Stimulated activated CD4-positive, alpha-beta T cell treated with anti-CD3 and anti-CD28 coated beads, TNF-alpha, amount 100 ng/mL, for 1 hour (primary cell): ENCODE measurements at places on chromosomes 5 and 9.

GRCh38 chr5:138504799-138505198 lies 38.2 kb downstream of the ETF1 start:
- no peak for DNase-seq

DNA sequence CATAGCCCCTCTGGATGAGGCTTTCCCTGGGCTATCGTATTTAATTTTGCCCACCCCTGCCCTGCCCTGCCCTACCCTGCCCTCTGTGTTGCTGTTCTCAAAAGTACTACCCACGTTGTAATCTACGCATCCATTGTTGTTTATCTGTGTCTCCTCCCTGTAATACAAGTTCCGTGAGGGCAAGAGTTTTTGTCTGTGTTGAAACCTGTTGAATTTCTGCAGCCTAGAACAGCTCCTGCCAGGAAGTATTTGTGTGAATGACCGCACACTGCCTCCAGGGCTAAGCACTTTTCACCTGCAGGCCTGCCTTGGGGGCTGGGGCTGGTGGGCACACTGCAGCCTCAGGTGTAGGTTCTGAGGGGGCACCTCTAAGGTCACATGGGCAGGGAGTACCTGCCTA lies 244.8 kb downstream of the HSPA4 start:
- no peak for DNase-seq

- DNase-seq = no peak
Observed at GRCh38 chr9:77938163-77938562, 93.4 kb downstream of the GNAQ start.

DNA sequence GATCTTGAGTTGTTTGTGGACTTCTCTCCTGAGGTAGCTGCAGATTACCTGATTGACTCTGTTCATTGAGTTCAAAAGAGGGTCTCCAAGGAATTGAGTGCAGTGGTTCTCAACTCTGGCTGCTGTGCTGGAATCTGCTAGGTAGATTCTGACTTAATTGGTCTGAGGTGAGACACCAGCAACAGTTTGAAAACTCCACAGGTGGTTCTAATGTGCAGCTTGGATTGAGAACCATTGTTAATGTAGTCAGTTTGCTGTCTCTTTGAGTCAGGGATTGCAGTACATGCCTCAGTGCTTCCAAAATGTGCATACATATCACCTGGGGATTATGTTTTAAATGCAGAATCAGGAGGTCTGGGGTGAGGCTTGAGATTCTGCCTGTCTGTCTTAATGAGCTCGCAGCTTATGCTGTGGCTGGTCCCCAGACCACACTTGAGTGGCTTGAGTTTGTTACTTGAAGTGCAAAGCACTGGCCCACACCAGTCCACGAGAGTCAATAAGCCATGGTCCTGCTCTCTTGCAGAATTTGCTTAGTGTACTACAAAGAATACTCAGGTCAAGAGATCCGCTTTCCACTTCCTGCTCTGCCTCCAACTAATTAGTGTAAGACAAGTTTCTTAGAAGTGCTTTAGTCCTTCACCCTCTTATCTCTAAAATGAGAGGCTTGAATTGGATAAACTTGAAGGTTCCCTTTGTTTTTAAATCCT lies 82.3 kb downstream of the ATG10 start:
- DNase-seq = no peak

- DNase-seq = no peak
Observed at GRCh38 chr9:112726428-112726827, 8.5 kb upstream of the INIP start.

DNA sequence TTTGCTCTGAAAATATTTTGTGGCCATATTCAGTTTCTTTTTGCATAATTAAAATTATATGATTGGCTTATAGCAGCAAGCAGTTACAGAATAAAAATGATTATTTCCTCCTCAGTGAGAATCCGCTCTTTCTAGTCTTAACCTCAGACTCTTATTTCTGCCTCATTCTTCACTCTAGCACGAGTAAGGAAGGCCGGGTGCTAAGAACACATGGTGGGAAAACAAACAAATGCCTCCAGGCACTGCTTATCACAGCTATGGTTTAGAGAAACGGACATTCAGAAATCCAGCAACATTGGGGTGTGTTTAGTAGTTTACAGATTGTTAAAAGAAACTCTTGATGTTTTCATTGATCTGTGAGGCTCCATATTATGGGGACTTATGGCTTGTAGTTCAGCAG lies 168.7 kb downstream of the KDM4C start:
- DNase-seq = no peak

DNA sequence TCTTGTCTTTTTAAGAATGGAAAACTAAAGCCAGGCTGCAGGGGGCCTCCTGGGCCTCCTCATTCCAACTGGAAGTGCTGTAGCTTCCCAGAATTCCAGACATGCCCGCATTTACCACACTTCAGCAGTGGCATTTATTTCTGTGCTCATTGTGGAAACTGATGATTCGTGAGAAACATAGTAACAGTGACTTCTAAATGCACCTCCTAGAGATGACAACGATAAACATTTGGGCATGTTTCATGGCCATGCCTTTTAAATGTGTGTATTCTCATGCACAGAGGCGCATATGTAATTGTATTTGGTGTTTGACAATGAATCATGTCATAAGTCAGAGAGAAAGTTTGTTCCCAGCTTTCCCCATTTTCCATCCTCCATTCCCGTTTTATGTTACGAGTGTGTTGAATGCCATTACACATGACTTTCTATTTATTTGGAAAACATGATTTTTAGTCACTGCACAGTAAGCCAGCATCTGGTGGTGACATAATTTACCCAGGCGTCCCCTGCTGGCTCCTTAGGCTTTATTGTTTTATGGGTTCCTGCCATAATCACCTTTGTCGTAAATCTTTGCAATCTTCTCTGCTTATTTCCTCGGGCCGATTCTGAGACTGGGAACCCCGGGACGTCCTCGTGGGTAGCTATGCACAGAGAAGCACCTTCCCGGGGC lies 68.8 kb upstream of the FCN2 start:
- DNase-seq = no peak

DNA sequence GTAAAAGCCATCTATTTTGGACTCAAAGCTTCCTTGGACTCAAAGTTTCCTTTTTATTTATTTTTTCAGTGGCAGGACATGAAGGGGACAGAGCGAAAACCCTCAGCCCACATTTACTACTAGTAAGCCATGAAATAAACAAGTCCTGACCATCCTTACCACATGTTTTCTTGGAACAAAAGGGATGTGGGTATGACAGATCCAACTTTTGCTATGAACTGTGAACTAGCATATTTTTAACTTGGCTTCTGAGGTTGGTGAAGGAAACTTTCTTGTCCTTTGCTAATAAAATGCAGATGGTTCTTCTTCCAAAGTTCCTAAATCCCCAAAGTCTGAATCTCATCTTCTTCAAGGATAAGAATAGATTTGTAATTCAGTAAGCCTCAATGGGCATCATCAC lies 122.7 kb upstream of the TNC start:
- no peak for DNase-seq

DNA sequence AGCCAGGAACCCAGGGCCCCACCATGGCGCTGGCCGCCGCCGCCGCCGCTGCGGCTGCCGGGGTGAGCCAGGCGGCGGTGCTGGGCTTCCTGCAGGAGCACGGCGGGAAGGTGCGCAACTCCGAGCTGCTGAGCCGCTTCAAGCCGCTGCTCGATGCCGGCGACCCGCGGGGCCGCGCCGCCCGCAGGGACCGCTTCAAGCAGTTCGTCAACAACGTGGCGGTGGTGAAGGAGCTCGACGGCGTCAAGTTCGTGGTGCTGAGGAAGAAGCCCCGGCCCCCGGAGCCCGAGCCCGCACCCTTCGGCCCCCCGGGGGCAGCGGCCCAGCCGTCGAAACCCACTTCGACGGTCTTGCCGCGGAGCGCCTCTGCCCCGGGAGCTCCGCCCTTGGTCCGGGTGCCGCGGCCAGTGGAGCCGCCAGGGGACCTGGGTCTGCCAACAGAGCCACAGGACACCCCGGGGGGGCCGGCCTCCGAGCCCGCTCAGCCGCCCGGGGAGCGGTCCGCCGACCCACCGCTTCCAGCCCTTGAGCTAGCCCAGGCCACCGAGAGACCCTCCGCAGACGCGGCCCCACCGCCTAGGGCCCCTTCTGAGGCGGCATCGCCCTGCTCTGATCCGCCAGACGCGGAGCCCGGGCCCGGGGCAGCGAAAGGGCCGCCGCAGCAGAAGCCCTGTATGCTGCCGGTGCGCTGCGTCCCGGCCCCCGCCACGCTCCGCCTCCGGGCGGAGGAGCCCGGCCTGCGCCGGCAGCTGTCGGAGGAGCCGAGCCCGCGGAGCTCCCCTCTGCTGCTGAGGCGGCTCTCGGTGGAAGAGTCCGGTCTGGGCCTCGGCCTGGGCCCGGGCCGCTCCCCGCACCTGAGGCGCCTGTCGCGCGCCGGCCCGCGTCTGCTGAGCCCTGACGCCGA lies 749 bp downstream of the SOWAHA start:
- no peak for DNase-seq

- no peak for DNase-seq
Observed at GRCh38 chr5:81755320-81755719, 4.4 kb upstream of the SSBP2 start.

- DNase-seq = no peak
Observed at GRCh38 chr9:98971168-98971914, 27.6 kb downstream of the COL15A1 start.

GRCh38 chr5:44674461-44674860 lies 134.3 kb upstream of the MRPS30 start:
- DNase-seq = no peak

- no peak for DNase-seq
Observed at GRCh38 chr9:91182429-91183225, 179.1 kb downstream of the AUH start.

DNA sequence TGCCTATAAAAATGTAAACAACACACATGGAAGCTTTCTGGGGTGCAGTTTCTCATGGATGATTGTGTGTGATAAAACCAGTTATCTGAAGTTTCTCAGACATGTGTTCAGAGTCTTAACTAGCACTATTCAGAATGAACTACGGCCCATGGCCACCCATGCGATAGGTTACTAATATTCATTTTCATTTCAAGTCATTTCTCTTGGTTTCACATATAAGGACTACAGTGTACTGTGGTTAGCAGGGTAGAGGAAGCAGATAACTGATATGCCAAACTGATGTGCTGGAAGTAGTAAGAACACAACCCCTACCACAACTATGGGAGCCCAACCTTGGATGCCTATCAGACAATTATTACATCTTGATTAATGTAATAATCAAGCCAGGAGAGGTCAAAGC lies 372.1 kb downstream of the DTWD2 start:
- DNase-seq = no peak

- no peak for DNase-seq
Observed at GRCh38 chr5:134171972-134172371, 4.8 kb downstream of the SKP1 start.
